Stimulated activated CD4-positive, alpha-beta T cell treated with anti-CD3 and anti-CD28 coated beads, TNF-alpha, amount 100 ng/mL, for 4 hours (primary cell): ENCODE measurements at places on chromosomes 12 and 14.

DNA sequence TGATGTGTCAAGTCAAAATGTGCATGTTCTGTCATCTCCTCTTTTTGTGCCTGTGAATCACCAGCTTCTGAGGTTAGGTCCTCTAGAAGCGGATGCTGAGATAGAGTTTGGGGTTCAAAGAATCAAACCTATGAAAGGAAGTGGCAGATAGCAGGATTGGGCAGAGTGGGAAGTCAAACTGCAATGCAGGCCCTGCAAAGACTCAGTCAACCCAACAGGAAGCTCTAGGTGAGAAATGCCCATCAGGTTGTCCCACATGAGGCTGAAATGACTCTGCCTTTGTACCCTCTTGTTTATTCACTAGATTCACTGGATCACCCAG lies 4.5 kb upstream of the MIA2 start:
- DNase-seq = peak; percentile 13

DNA sequence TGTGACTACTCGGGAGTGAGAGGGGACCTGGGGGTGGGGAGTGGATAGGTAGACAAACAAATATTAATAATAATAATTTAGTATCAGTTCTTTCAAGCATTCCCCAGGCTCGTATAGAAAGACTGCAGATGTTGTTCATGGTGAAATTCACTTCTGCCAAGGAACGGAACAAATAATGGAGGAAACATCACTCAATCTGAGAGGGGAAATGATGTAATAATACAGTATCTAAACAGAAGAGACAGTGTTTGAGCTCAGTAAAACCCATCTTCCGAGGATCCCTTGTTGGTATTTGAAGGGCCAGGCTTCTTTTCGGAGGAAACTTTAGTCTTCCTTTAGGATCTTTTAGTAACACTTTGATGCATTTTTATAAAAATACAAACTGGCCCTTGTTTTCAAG lies 114.2 kb downstream of the KCNK10 start:
- no peak for DNase-seq

DNA sequence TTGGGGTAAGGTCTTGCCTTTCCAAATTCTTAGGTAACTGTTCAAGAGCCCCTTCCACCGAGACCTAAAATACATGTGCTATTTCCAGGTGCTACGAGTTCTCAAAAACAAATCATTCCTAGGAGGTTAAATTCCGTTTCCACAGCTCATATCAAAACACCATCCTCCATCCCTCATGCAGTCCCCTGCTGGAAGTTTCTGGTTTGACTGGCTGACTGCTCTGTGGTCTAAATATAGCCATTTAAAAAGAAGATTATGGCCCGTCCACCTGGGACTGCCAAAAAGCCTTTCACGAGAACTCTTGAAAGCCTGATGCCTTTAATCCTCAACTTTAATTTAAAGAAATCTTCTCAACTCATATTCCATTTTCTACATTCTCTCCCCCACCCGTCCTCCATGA lies 201.5 kb upstream of the MYL2 start:
- DNase-seq = no peak

DNA sequence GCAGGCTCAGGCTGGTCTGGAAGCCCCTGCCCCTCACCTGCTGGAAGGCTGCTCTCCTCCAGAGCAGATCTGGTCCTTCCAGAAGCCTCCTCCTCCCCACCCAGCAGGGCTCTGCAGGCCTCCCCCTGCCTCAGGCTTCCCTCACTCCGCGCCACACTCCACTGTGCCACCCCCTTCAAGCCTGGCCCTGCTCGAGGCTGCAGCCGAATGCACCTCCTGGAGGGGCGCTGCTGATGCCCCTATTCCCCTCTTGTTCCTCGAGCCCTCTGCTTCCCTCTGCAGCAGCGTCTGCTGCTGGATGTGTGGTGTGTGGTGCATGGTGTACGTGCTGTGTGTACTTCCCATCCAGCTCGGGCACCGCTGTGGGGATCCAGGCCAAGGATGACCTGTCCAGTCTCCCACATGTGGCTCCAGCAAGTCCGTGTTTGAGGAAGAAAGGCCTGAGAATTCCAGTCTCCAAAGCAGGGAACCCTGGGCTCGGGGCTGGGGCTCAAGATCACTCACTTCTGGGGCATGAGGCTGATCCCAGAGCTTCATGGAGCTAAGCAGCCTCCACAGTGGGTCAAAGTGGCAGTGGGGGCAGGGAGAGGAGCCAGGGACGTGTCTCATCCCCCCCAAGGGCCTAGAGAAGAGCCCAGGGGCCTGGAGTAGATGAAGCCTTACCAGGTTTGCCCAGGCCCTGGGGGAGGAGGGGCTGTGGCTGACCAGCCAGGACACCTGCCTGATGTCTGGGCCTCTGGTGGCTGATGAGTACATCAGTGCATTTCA lies 136.0 kb upstream of the C14orf180 start:
- no peak for DNase-seq

- no peak for DNase-seq
Measured at GRCh38 chr12:60100852-60101251, 505.0 kb downstream of the SLC16A7 start.

DNA sequence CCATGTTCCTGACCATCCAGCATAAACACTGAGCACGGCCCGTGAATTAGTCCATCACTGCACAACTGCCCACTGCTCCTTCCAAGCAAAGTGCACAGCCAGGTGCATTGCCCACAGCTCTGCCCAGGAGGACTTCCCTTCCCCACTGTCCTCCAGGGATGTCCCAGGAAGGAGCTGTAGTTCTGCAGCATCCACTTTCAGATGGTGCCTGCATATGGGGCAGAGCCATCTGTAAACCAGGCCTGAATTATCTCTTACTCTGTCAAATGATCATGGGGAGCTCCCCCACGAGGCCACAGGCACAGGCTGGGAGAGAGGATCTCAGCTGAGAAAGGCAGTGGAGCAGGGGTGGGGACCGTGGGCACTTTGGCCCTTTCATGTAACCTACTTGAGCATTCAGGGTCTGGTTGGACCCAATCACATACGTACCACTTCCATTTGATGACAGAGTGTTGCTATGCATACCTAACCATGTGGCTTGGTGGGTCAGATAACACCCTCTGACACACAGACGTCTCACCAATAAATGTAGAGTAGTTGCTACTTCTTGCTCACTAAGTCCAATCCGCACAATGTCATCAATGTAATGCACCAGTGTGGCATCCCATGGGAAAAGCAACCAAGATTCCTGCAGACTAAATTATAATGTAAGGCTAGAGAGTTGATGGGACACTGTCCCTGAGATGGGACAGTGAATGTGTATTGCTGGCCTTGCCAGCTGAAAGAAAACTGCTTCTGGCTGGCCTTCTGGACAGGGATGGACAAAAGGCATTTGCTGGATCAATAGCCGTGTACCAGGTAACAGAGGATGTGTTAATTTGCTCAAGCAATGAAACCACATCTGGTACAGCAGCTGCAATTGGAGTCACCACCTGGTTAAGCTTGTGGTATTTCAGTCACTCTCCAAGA lies 113.8 kb upstream of the C14orf180 start:
- no peak for DNase-seq

GRCh38 chr12:5018677-5019076 lies 25.0 kb upstream of the KCNA5 start:
- no peak for DNase-seq

GRCh38 chr12:6840761-6841515 lies at the start of gene GNB3:
GNB3 (plus strand) TSS chr12:6840925; CDS start chr12:6841288, 363 bp downstream.
- no peak for DNase-seq

- no peak for DNase-seq
Measured at GRCh38 chr14:52950898-52951680, at the start of gene FERMT2. FERMT2 (minus strand) TSS chr14:52951050; CDS start chr14:52950568, 482 bp downstream.

- no peak for DNase-seq
Measured at GRCh38 chr12:53523131-53523530, 15.8 kb upstream of the NPFF start.

DNA sequence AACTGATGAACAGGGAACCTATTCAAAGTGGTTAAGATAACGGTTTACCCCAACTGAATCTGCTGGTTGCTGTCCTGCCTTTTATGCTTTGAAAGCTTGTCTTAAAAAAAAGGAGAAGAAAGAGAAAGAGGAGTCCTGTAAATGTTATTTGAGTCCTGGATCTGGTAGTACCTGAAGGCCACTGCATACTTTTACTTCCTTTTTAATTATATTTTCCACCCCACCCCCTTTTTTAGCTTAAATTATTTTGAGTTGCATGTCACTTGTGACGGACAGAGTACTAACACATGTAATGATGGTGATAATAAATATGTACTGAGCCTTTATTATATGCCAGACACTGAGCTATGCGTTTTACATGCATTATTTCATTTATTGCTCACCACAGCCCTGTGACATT lies 2.5 kb upstream of the AMIGO2 start:
- no peak for DNase-seq

DNA sequence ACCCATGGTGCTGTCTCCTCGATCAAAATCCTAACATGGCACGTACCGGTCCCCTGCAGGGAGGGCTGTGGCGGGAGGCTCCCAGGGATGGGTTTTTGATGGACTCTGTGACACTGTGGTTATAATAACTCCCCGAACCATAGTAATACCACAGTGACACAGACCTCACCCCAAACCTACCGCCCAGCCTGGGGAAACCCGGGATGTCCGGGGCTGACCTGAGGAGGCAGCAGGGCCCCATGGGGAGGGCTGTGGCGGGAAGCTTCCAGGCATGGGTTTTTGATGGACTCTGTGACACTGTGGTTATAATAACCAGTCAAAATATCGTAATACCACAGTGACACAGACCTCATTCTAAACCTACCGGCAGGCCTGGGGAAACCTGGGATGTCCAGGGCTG lies 378.0 kb downstream of the TMEM121 start:
- no peak for DNase-seq

- DNase-seq = no peak
Measured at GRCh38 chr12:95497031-95497430, 23.1 kb downstream of the METAP2 start.

GRCh38 chr12:9113296-9113986 lies 2.3 kb downstream of the A2M start:
- no peak for DNase-seq

DNA sequence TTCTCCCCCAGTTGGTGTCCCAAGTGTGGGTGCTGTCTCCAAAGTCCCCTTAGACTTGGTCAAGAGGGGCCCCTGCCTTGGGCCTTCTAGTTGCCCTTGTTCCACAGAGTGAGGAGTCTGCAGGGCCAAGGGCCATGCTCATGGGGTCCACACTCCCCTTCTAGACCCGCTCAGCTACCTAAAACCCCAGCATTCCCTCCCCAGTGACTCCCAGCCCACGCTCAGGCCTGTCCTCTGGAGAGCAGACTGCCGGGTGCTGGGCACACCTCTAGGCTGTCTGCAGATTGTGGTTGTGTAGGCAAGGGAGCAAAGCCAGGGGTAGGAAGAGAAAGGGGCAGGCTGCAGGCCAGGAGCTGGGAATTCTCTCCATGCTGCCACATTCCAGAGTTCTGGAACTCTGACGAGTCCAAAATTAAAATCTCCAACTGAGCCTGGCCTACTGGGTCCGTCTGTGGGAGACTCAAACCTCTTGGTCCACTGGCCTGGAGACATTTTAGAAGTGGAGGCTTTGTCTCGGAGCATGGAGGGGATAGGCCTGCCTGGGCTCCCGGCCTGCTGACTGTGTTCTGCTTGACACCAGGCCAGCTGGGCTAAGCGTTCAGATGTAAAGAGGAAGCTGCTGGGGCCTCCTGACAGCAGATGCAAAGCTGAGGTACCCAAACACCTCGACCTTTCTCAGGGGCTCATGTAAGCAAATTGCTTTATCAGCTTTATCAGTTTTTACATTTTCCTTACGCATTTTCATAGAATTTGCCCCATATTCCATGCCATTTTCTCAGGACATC lies 13.7 kb upstream of the KRT5 start:
- no peak for DNase-seq

- no peak for DNase-seq
Measured at GRCh38 chr14:37091651-37092050, 80.8 kb downstream of the SLC25A21 start.

GRCh38 chr14:48690349-48690748 lies 895.8 kb downstream of the RPS29 start:
- DNase-seq = no peak

GRCh38 chr12:1473418-1473817 lies 121.0 kb downstream of the FBXL14 start:
- DNase-seq = no peak

GRCh38 chr12:28710882-28711281 lies 438.2 kb upstream of the FAR2 start:
- DNase-seq = no peak

GRCh38 chr14:89481196-89481595 lies 64.2 kb upstream of the FOXN3 start:
- no peak for DNase-seq

- no peak for DNase-seq
Measured at GRCh38 chr12:60201891-60202290, 606.1 kb downstream of the SLC16A7 start.

- no peak for DNase-seq
Measured at GRCh38 chr14:78196323-78196722, 26.1 kb downstream of the NRXN3 start.

- DNase-seq = no peak
Measured at GRCh38 chr14:69796797-69797500, at the start of gene SLC10A1. SLC10A1 (minus strand) TSS chr14:69797241; CDS start chr14:69797155, 86 bp downstream.

GRCh38 chr14:105107781-105108515 lies 42.7 kb upstream of the GPR132 start:
- no peak for DNase-seq

GRCh38 chr14:103008126-103008525 lies 49.2 kb downstream of the CDC42BPB start:
- DNase-seq = no peak

- DNase-seq = no peak
Measured at GRCh38 chr12:131694116-131694838, 16.6 kb upstream of the SFSWAP start.

GRCh38 chr12:31203261-31203660 lies 122.7 kb downstream of the SINHCAF start:
- DNase-seq = no peak

- no peak for DNase-seq
Measured at GRCh38 chr12:82596483-82596882, 90.2 kb upstream of the TMTC2 start.

DNA sequence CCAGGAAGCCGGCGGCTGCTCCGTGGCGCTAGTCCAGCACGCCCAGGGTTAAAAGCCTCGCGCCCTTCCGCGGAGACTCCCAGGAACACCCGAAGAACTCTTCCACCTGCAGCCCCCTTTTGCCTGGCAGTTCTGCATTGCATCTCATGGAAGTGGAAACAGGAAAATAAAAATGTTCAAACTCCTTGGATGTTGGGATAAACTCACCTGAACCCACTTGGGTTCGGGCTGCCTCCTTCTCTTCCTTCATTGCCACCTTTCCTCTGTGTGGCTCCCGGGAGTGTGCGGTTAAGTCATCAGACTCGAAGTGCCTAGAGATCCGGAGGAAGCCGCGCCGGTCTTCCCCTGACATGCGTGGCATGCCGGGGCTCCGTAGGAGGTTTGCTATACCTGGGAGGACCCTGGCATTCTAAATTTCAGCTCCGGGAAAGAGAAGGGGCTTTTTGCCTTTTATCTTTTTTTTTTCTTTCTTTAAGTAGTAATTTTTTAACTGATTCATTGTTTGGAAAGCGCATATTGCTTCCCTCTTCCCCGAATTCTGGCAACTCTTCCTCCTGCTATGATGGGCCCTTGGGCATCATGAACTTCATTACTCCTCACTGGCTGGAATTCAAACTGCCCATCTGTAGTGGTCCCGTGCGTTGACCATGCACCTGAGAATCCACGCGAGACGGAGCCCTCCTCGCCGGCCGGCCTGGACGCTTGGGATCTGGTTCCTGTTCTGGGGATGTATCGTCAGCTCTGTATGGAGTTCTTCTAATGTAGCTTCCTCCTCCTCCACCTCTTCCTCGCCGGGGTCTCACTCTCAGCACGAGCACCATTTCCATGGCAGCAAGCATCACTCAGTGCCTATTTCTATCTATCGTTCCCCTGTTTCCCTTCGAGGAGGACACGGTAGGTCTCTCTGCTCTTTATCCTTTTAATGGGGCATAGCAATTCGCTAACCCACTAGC lies 931.4 kb downstream of the DIO2 start:
- DNase-seq = no peak
